ENCODE measurements at places on chromosomes 13 and 19. TPM values are rescaled to one million over a fixed set of nuclear protein-coding genes. Genes with fewer than 3 reads are reported as not detected.

GRCh38 chr19:7159105-7159933 is 89.8 kb downstream of the ZNF557 start:
- DNase-seq, result no peak

DNA sequence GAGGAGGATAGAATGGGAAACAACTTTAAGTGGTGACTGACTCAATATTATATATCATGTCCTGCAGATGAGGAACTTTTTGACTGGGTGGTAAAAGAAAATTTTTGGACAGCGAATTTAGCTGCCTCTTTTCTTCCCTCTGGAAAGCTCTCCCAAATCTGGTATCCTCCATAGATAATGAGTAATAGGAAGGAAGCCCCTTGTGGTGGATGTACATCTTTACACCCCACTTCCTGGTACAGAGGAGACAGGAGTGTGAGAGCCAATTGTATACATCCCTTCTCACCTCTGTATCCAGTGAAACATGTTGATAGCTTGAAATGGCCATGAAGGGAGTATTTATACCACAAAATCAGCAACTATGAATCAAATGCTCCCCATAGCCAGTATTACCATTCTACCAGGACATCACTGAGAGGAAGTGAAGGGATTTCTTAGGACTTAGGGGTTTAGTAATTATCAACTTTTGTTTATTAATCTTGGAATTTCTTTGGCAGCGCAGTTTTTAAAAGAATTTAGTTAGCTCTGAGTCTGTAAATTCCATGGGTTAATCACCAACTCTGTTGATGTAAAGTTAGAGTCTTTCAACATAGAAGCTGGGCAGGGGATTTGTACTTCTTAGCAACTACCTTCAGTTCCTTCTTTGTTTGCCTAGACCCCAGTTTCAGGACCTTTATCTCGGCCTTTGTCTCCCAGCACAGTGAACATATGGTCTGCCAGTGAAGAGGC is 17.0 kb upstream of the TDRD3 start:
- no peak for DNase-seq

BCAM gene
- total RNA-seq, result 124 TPM

NAPSA gene
- 6.0 TPM for total RNA-seq

DNA sequence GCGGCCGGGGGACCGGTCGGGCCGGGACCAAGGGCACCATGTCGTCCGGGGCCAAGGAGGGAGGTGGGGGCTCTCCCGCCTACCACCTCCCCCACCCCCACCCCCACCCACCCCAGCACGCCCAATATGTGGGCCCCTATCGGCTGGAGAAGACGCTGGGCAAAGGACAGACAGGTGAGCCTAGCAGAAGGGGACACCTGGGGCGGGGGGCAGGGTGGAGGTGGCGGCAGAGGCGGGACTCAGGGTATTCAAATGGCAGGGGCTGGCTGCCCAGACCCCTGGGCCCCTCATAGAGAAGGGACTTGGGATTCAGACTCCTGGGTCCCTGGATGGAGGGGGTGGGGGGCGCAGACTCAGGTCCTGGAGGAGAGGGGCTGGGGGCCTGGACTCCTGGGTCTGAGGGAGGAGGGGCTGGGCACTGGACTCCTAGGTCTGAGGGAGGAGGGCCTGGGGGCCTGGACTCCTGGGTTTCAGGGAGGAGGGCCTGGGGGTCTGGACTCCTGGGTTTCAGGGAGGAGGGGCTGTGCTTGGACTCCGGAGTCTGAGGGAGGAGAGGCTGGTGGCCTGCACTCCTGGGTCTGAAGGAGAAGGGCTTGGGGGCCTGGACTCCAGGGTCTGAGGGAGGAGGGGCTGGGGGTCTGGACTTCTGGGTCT is 735 bp downstream of the BRSK1 start:
- no peak for DNase-seq

IL17D gene
- total RNA-seq, result 1.5 TPM

DNA sequence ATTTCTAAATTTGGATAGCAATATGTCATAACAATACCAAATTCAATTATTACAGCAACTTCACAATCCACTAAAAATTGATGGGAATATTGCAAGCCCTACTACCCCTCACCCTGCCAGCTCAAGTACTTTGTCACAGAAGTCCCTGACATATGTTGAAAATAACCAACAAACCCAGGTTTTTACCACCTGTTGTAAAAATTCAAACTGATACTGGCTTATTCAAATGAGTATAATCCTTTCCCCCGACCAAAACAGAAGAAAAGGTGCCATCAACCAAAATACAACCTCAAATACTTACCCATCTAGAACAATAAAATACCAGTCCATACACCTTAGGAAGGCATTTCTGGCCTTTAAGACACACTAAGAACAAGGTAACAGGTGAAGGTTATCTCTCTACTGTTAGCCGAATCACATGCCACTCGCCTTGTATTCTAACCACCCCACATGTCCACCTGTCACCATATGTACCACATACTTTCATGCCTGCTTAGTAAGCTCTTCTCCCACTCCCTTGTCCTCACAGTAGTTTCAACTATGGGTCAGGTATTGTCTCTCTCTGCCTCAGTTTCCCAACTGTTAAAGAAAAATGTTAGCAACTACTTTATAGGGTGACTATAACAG is 53.1 kb downstream of the USP12 start:
- DNase-seq, result no peak

DNA sequence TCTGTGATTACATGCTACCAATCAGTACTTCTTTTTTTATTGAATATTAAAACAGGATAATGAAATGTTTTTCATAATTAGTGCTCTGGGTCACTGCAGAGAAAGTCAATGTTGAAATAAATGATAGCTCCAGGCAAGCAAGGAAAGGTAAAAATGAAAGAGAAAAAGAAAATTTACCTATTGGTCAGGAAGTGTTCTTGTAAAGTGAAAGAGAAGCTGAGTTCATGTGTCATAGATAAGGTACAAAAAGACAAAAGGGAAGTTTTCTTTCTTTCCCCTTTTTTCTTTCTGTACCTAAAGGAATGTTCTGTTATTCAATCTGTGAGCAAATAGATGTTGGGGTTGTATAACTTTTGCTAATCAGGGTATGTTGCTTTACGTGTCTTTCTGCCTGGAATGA is 197.0 kb downstream of the PCDH9 start:
- DNase-seq, result no peak

- DNase-seq, result no peak
Observed at GRCh38 chr13:44801990-44802389, 187.3 kb downstream of the NUFIP1 start.

GRCh38 chr19:648305-648704 is 8.6 kb downstream of the FGF22 start:
- no peak for DNase-seq

GRCh38 chr13:113952983-113953520 is 20.8 kb downstream of the C13orf46 start:
- no peak for DNase-seq

ZNF383 gene
- total RNA-seq, result 11.0 TPM

ZNF486 gene
- total RNA-seq, result 15.3 TPM

- DNase-seq, result no peak
Observed at GRCh38 chr19:7476777-7477494, 11.9 kb downstream of the PEX11G start.

DNA sequence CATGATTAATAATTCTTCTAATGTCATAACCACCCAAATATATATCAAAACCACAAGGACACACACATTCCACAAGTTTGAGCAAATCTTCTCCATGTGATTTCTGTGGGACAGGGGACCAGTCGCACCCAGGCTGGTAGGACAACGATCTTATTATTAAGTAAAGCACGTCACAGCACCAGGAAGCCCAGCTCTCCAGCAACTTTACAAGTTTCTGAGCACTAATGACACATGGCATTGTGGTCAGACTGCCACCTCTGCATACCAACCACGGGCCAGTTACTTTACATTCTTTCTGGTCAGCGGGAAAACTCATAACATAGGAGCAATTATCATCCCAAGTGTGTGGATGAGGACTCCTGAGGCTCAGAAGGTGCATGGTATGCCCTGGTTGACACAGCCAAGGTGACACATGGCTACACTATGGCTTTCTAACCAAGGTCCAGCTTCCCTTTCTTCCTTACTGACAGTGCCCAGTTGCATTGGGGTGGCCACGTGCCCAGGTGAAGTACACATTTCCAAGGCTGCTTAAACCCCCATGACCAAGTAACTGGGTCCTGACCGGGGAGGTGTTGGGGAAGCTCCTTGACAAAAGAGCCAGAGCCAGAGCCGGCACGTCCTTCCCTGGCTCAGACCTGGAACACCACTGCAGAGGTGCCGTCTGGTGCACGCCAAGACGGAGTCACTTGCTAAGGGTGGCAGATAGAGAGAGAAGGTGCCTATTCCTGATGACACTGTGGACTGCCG is 27.4 kb downstream of the LATS2 start:
- DNase-seq, result no peak

GRCh38 chr19:45443462-45444317 is 20.0 kb upstream of the ERCC1 start:
- DNase-seq, result peak; percentile 85

- no peak for DNase-seq
Observed at GRCh38 chr13:40101708-40102359, 446.4 kb downstream of the COG6 start.

GRCh38 chr13:79648191-79648590 is 167.2 kb downstream of the NDFIP2 start:
- DNase-seq, result no peak

Data from type B pancreatic cell (in vitro differentiated cells).